ENCODE measurements at places on chromosomes 2 and 18.

DNA sequence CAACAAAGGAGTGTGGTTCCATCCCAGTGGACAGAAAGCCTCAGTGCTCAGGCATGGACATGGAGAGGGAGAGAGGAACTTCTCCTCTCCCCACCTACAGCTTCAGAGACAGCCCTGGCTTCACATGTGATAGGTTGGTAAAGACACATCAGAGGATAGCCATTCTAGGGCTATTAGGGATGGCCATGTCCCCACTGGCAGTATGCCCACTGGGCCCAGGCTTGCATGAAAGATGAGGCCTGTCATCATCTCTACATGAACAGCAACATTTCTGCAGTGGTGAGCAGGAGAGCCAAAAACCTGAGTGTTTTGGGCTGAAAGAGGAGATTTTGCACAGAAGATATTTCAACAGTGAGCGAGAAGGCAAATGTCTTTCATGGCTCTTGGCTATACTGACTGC is 517.2 kb downstream of the NR4A2 start:
- DNase-seq: no peak

GRCh38 chr2:101418460-101419095 is 31.3 kb upstream of the CREG2 start:
- DNase-seq: no peak

DNA sequence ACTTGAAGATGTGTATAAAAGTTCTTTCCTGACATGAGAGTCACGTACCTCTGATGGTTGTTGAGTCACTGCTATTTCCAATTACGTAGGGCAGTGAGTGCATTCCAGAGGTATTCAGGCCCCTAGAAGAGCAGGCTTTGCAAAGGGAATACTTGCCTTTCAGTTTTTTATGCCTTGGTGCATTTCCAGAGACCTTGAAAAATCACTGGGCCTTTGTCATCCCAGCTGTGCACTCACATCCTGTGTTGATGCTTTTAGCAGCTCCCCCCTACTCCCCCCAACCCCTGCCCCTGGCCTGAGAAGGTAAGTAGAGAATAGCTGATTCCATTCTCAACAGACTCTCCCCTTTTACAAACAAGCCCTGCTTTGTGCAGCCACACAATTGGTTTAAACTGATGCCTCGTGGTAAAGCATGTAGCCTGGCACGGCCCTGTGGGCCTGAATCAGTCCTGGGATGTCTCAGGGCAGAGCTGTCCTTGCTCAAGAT is 174.2 kb downstream of the PRPF40A start:
- DNase-seq: peak; percentile 96

DNA sequence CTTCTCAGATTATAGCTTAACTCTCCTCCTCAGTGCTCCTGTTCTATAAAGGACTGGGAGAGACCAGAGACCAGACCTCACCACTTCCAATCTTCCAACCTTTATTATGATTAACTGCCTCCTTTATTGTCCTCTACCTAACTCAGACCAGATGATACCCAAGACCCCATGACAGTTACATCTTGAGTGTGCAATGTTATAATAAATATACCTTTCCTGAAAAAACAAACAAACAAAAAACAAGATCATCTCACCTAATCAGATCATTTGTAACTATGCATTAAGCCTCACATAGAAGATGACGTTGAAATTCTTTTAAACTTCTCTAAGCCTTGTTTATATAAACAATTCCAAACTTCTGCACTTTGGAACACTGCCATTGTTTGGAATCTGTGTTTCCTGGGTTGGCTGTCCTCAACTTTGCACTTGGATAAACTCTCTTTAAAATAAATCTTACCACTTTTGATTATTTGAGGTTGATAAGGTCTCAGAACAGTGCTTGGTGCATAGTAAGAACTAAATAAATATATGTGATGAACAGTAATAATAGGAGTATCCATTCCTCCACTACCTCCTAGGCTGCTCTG is 342.7 kb downstream of the TDRD15 start:
- DNase-seq: no peak

- peak; percentile 45 for DNase-seq
Measured at GRCh38 chr2:144516411-144516980, 3.4 kb downstream of the ZEB2 start.
